Ovary (tissue), 10 donors: ENCODE measurements at places on chromosomes 3 and 15. TPM values are rescaled to one million over a fixed set of nuclear protein-coding genes. Genes with fewer than 3 reads are reported as not detected.

LAMB2 gene
- 491 TPM for total RNA-seq

MYO5C gene
- total RNA-seq = 10.8 TPM

PROS1 gene
- total RNA-seq = 95.1 TPM

MASP1 gene
- 5.4 TPM for total RNA-seq

GOLGA6L7 gene
- total RNA-seq = not detected

ITIH1 gene
- not detected for total RNA-seq

EPHA3 gene
- total RNA-seq = 6.6 TPM

ST8SIA2 gene
- not detected for total RNA-seq

BMF gene
- 11.6 TPM for total RNA-seq

SAXO2 gene
- 3.8 TPM for total RNA-seq

AMT gene
- total RNA-seq = 9.9 TPM

FANCD2OS gene
- not detected for total RNA-seq

TEX9 gene
- 9.3 TPM for total RNA-seq

DNA sequence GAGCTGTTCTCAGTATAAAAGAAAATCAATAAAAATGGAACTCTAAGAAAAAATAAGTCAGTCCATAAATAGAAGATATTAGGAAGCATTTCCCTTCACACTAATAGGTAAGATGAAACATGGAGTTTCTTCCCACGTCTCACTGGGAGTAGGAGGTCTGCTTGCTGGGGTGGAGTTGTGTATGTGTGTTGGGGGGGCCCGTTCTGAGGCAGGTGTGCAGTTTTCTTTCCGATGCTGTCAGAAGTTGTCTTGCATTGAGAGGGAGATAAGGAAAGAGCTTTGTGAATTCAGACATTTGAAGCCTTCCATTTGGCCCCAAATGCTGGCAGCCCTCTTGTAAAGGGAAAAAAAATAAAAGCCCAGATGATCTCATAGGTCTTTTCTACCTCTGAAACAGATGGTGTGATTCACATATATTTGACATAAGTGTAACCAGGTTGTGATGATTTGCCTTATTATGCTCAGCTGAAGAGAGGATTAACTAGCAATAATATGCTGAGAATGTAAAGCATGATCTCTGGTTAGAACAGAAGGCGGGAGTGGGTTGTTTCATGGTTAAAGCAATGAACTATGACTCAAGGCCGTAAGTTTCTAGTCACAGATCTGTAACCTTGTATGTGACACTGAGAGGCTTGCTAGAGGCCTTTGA is 8.8 kb downstream of the RASGRP1 start:
- DNase-seq = no peak

DNA sequence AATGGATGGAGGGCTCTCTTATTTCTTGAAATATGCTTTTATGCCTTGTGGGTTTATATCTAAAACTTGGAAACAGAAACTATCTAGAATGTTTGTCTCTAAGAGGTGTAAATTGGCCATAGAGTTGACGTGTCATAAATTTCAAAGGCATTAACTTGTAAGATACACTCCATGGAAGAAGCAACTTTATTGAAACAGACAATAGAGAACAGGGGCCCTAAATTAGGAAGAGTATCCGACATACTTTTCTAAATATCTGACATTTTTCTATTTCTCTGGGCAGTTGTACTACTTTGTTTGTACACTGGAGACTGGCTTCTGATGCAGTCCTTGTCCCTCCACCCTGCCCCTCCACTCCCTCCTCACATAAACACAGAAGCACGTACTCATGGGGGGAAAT is 50.0 kb downstream of the MEIS2 start:
- DNase-seq = no peak

DNA sequence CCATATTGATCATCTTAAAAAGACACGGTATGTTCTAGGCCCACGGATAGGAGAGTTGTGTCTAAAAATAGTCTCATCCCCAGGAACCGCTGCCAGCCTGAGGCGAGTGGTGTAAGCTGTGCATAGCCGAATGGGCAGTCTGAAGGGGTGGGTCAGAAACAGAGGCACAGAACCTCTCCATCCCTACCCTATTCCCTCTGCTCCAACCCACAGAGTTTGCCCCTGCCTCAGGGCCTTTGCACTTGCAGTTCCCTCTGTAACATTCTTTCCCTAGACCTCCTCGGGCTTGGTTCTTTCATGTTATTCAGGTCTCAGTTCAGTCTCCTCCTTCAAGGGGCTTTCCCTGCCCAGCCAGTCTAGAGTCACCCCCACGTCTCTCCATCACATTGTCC is 4.8 kb downstream of the SCN5A start:
- no peak for DNase-seq

GRCh38 chr15:49982584-49982983 is 136.4 kb downstream of the ATP8B4 start:
- DNase-seq = no peak

GRCh38 chr15:33398555-33398954 is 87.8 kb downstream of the RYR3 start:
- no peak for DNase-seq

GRCh38 chr15:61141497-61142125 is 87.5 kb downstream of the RORA start:
- no peak for DNase-seq

GRCh38 chr3:182063742-182064141 is 352.0 kb downstream of the SOX2 start:
- no peak for DNase-seq

- no peak for DNase-seq
Observed at GRCh38 chr15:76343313-76343996, 6.9 kb downstream of the ISL2 start.

DNA sequence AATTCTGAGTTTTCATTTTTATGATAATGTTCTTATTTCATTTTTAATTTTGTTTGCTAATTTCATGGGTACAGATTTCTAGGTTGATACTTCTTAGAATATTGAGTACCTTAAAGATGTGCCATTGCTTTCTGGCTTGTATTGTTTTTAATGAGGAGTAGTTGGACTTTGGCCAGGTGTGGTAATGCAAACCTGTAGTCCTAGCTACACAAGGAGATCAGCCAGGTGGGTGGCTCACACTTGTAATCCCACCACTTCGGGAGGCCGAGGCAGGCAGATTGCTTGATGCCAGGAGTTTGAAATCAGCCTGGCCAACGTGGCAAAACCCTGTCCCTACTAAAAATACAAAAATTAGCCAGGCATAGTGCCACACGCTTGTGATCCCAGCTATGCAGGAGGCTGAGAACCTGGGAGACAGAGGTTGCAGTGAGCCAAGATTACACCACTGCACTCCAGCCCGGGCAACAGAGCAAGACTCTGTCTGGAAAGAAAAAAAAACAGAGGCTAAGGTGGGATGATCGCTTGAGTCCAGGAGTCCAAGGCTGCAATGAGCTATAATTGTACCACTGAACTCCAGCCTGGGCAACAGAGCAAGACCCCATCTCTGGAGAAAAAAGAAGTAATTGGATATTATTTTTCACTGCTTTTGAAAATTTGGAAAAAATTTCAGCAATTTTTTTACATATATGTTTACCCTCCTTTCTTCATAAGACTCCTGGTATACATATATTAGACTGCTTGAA is 198.0 kb downstream of the ALCAM start:
- no peak for DNase-seq

GRCh38 chr15:31364301-31365031 is 37.8 kb downstream of the KLF13 start:
- no peak for DNase-seq

GRCh38 chr15:54559405-54560069 is 581.3 kb downstream of the UNC13C start:
- DNase-seq = no peak

- DNase-seq = no peak
Observed at GRCh38 chr3:105364128-105364527, 2.6 kb upstream of the ALCAM start.

DNA sequence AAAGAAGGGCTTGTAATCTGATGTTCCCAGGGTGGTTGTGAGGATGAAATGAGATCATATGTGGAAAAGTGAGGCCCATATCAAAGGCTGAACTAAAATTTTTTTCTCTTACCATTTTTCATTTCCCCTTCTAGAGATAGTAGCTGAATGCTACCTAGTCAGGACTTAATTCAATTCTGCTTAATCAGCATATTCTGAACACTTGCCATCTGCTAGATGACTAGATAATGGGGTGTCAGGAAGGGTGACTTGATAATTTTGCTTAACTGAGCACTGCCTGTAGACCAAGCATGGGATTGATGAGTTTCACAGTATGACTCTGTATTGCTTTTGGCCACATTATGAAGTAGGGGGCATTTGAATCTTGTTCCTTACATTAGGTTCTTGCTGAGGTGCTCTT is 136.2 kb downstream of the CHST2 start:
- DNase-seq = no peak

- no peak for DNase-seq
Observed at GRCh38 chr3:122012821-122013220, 9.2 kb downstream of the ILDR1 start.

- DNase-seq = no peak
Observed at GRCh38 chr15:77898811-77899730, 178.4 kb downstream of the TBC1D2B start.

- DNase-seq = no peak
Observed at GRCh38 chr15:76217029-76217881, 94.0 kb downstream of the ETFA start.

GRCh38 chr3:98791341-98792325 is 28.5 kb downstream of the ST3GAL6 start:
- DNase-seq = no peak

DNA sequence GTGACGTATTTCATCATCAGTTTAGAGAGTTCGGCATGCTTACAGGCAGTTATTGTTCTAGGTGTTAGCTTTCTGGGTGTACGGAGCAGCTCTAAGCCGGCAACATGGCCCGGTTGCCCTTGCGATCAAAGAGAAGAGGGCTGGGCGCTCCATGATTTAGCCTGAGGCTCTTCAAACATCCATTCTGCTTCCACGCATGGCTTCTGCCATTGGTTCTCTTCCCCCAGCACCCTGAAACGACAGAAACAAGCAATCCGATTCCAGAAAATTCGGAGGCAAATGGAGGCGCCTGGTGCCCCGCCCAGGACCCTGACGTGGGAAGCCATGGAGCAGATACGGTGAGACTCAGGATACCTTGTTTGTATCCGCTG is 574 bp downstream of the NGRN start:
- no peak for DNase-seq

DNA sequence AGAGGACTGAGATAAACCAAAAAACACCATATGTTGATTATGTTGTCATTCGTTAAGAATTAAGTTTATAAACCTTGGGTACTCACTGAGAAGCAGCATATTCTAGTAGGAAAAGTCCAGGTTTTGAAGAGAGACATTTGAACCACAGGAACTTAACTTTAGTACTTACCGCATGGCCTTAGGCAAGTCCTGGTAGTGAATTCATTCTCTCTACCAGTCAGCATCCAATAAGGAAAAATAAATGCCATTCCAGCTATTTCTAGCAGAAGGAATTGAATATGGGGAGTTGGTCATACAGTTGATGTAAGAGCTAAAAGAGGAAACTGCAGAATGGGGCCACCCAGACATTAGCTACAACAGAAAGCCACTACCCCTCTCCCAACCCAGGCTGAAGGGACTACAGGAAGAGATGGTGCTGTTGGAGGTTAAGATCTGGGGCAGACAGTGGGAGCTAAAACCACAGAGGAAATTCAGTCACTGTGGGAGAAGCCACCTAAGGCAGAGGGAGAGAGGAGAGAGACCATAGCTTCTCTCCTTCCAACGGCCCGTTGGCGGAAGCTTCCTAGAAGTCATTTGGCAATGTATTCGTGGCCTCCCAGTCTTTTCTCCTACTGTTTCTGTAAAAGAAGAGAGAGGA is 133.8 kb upstream of the RARB start:
- DNase-seq = no peak

DNA sequence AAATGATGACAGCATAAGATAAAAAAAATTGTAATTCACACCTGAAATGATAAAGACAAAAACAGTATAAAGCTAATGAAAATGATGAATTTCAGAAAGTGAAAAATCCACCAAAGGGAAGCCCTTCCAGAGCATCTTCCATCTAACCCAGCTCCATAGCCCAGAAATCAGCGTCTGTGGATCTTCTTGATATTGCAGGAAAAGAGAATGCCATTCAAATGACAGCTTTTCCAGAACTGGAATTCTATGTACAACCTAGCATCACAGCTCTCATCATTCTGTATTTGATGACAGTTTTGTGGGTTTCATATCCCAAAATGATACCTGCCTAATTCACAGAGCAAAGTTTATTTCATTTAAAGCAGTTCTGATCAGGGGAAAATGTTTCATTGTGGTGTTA is 267.3 kb downstream of the FHIT start:
- DNase-seq = no peak

DNA sequence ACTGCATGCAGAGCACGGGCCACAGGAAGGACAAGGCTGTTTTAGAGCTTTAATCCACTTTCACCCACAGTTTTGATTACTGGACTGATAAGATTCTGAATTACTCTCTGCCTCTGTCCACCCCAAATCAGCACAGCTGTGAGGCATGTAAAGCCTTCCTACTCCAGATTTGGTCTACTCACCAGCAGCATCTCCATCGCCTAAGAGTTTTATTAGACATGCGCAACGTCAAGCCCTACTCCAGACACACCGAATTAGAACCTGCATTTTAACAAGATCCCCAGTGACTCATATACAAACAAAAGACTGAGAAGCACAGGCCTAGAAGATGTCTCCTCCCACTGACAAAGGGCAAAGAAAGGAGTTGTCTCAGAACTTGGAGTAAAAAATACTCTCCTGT is 221.2 kb downstream of the TUSC7 start:
- no peak for DNase-seq

GRCh38 chr3:141100531-141101320 is 49.6 kb downstream of the SPSB4 start:
- DNase-seq = no peak

DNA sequence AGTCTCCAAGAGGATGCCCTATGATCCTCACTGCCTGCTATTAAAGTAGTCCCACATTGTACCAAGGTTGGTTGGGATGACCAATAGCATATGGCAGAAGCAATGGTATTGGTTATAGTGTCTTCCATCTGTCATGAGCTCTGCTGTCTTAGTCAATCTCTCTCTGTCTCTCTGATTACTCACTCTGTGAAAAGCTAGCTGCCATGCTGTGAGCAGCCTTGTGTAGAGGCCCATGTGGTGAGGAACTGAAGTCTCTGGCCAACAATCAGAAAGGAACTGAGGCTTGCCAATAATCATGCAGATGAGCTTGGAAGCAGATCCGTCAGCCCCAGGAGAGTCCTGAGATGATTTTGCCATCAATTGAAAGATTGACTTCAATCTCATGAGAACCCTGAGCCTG is 60.3 kb upstream of the CFAP161 start:
- DNase-seq = no peak

DNA sequence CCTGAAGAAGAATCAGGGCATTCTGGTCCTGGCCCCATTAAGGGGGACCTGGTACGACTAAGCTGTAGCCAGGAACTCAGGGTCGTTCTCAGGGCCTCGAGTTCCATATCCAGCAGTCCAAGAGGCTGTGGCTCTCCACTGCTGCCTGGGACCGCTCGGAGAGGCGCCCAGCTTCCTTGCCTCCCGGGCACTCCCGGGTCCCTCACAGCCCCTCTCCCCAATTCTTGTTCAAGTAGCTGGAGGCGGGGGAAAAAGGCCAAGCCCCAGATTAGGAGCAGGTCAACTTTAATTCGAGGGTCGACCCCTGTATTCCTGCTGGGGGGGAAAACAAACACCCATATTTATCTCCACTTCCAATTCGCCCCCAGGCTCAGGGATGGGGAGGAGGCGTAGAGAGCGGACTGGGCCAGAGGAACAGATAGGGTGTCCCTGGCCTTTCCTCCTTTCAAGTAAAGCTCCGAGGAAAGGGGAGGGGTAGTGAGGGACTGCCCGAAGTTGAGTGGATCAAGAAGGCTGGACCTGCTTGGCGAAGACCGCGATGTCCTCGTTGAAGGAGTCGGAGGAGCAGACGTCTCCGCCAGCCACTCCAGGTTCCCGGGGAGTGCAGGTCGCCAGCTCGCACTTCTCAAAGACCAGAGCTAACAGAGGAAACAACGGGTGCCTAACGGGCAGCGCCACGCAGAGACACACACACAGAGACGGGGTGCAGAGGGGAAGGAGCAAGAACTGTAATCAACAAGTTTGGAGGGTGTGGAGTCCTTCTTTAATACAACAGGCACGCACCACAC is 4.4 kb downstream of the MEIS2 start:
- DNase-seq = peak; percentile 31
